ENCODE measurements at places on chromosomes 13 and 19. TPM values are rescaled to one million over a fixed set of nuclear protein-coding genes. Genes with fewer than 3 reads are reported as not detected.

- no peak for DNase-seq
Observed at GRCh38 chr19:7928741-7929701, 3.1 kb upstream of the CTXN1 start.

GRCh38 chr13:112634102-112634501, 46.1 kb upstream of the TUBGCP3 start:
- DNase-seq, result no peak

DNA sequence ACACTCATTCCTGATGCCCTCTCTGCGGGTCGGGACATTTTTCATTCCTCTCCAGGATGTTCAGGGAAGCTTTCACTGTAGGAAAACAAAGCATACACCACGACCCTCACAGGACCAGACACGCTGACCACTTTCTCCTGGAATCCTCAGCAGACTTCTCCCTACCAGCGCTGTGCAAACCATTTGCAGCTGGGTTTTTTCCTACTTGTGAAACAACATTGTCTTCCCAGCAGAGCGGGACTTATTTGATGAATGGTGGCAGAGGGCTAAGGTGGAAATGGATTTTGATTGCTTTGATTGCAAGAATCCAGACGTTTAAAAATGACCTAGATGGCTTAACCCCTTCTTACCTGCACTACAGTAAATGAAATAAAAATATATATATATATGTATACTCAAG, 265.9 kb downstream of the TBC1D4 start:
- DNase-seq, result no peak

GRCh38 chr19:45103508-45104319, 10.7 kb downstream of the PPP1R37 start:
- DNase-seq, result peak; percentile 29

- DNase-seq, result peak; percentile 22
Observed at GRCh38 chr13:32471187-32471922, 43.4 kb upstream of the N4BP2L1 start.

- no peak for DNase-seq
Observed at GRCh38 chr13:90591927-90592268, 755.6 kb upstream of the MIR17HG start.

DNA sequence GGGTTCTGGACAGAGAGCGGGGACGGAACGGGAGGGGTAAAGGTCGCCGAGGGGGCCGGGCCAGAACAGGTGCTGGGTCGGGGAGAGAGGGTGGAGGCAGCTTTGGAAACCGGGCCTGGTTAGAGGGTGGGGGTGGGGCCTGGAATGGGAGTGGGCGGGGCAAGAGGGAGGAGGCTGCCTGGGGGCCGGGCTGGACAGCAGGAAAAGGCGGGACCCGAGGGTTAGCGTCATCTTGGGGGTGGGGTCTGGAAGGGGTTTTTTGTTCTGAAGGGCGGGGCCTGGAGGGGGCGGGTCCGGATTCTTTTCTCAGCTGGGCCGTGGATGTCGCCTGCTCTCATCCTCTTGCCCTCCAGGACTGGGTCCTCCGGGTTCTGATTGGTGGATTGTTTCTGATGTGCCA, 4.3 kb upstream of the ZNF813 start:
- DNase-seq, result peak; percentile 70

GRCh38 chr13:67341406-67341805, 111.3 kb upstream of the PCDH9 start:
- DNase-seq, result no peak

DNA sequence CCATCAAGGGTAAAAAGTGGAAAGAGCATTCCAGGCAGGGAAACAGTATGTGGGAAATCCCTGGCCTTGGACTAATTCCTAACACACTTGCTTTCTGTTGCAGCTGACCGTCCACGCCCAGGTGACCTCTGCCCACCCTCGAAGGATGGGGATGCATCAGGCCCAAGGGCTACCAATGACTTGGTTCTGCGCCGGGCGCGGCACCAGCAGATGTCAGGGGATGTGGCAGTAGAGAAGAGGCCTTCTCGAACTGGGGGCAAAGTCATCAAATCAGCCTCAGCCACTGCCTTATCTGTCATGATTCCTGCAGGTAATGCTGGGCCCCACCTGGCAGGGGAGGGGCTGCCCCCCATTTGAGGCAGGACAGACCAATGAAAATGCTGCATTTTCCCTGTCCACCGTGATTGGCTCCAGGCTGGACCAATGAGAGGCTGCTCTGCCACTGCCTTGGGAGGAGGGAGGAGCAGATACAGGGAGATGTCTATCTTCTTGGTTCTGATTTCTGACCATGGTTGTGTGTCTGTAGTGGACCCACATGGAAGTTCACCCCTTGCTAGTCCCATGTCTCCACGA, 12.6 kb downstream of the DNASE2 start:
- DNase-seq, result no peak

DNA sequence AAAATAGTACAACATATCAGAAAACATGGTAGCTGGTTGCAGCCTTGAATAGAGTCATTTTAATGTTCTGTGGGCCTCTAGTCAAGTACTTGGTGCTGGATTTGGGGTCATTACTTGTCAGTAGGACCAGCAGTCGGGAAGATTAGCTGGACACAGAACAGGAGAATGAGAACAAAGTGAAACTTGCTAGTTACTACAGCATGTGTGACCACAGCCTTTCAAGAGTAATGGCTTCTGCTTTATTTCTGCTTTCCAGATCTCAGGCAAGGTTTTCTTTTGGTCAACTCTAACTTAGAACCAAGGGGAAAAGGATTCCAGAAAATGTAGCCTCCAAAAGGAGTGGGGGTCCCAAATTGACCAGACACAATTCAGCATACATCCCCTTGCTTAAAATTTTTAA, 17.1 kb upstream of the VWA8 start:
- no peak for DNase-seq

- no peak for DNase-seq
Observed at GRCh38 chr19:29660835-29661234, 4.4 kb upstream of the PLEKHF1 start.

GRCh38 chr19:39036581-39036980, 4.2 kb upstream of the FBXO27 start:
- DNase-seq, result no peak

- no peak for DNase-seq
Observed at GRCh38 chr13:114244637-114245036, 9.9 kb downstream of the CDC16 start.

GRCh38 chr13:113275387-113275786, 21.7 kb upstream of the LAMP1 start:
- no peak for DNase-seq

- no peak for DNase-seq
Observed at GRCh38 chr19:3161453-3161852, 17.1 kb upstream of the S1PR4 start.

DNA sequence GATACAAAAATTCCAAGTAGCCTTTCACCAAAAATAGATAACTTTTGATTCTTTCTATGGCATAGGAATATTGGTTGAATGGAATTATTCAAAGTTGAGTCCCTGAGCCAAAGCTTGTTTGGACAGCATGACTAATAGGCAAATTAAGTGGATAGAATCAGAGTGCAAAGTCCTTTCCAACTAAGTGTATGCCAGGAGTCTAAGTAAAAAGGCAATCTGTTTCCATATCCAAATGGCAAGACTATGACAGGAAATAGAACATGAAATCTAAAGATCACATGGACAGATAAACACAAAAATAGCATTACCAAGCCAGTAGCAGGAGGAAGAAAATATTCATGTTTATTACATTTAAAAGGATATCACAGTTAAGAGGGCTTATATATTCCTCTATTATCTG, 804.6 kb downstream of the SLITRK6 start:
- DNase-seq, result no peak

The KIR3DL2 gene
- total RNA-seq, result 0.95 TPM

The MCEMP1 gene
- total RNA-seq, result 0.21 TPM

The SPRED3 gene
- 0.99 TPM for total RNA-seq

The FARP1 gene
- 72.9 TPM for total RNA-seq

The ANGPTL8 gene
- total RNA-seq, result not detected

The BST2 gene
- total RNA-seq, result 22.7 TPM

The SYNGR4 gene
- not detected for total RNA-seq

Data from heart right ventricle (tissue), 16 donors.